ENCODE measurements at places on chromosomes 6 and 20.

DNA sequence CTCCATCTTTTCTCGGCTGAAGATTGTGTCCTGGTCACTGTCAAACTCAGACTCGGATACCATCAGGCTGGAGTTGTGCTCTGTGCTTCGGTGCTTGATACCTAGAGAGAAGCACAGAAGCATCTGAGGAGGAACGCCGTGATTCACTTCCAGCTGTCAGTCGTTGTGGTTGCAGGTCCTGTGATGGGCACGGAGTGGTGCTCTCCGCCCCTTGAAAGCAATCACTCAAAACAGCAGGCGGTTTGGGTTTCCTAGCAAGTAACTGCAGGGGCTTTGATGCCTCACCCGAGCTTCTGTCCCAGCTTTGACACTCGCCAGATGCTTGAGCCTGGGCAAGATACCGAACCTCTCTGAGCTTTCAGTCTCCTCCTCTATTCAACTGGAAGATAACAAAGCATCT, 52.5 kb downstream of the ALDH5A1 start:
- DNase-seq, result peak; percentile 21

GRCh38 chr6:67802771-67803170, 832.3 kb upstream of the ADGRB3 start:
- no peak for DNase-seq

DNA sequence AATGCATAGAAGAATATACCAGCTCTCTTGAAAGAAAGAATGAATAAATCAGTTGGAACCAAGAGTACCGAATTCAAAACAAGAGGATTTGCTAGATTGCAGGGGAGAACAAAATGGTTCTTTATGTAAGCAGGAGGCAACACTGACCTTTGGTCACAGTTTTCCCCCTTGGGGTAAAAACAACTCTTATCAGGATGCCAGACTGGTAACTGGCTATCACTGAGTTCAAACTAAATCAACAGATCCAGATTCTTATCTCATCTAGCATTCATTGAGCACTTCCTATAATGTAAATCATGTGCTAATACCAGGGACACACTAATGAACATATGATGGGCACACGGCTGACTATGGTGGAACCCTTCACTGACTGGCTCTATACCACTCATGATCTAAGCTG, 4.8 kb upstream of the IL17F start:
- no peak for DNase-seq

- no peak for DNase-seq
Observed at GRCh38 chr6:36576578-36576977, 17.6 kb upstream of the SRSF3 start.

DNA sequence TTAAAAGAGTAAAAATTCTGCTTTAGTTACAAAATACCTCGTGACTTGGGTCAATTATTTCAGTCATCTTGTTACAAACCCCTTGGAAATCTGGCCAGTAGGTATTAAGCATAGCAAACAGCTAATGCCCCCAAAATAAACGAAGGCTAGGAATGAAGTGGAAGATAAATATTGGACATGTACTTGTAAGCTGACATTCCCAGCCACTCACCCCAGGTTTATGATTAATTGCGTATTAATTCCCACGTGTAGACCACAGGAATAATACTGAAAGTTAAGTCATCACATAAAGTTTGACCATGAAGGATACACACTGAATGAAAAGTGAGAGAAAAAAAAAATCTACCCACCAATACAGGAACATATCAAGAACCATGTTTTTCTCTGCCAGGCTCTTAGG, 936.5 kb upstream of the ADGRB3 start:
- DNase-seq, result no peak

GRCh38 chr6:105678516-105678915, 275.6 kb upstream of the PREP start:
- no peak for DNase-seq

DNA sequence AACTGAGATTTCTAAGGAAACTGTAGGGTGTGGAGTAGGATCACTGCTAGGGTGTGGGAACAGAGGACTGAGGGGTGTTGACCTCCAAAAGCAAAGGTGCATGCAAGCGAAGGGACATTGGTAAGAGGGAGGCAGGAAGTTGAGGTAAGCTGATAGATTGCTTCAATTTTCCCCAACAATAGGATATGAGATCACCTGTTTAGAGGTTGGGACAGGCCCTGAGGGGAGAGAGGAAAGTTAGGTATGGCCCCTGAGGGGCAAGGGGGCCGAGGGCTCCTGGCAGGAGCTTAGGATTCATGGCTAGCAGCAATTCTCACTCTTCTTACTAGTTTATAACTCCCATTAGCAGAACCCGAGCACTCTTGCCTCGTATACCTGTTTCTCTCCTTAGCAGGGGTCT, 106.8 kb upstream of the RPS6KA2 start:
- no peak for DNase-seq

DNA sequence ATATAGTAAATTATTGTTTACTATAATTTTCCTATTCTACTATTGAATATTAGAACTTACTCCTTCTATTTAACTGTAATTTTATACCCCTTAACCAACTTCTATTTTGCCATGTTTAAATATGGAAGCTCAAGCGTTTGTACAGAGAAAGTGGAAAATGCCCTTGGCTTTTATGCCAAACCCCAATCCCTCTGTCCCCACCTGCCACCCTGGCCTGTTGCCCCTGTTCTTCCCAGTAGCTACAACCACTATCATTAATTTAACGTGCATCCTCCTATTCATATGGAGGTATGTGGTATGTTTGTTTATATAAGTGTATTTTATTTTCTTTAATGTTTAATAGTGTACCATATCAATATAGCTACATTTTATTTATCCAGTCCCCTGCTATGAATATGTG, 58.1 kb downstream of the ASXL1 start:
- DNase-seq, result no peak

GRCh38 chr6:337805-338368, 45.6 kb downstream of the DUSP22 start:
- DNase-seq, result no peak

GRCh38 chr6:111430605-111431376, 52.2 kb downstream of the REV3L start:
- no peak for DNase-seq

DNA sequence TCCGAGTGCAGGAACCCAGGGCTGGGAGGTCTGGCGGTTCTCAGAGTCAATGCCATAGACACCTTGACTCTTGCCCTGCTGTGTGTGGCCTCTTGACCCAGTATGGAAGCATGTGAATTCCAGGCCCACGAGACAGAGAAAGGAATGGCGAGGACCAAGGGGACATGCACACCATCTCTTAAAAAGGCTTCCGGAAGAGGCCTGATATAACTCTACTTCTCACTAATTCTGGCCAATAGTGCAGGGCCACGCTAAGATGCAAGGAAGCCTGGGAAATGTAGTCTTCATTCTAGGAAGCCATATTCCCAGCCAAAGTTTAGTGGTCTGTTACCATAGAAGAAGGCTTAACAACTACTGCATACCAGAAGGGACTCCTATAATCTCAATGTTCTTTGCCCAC, 177.0 kb upstream of the KCNG1 start:
- DNase-seq, result no peak

DNA sequence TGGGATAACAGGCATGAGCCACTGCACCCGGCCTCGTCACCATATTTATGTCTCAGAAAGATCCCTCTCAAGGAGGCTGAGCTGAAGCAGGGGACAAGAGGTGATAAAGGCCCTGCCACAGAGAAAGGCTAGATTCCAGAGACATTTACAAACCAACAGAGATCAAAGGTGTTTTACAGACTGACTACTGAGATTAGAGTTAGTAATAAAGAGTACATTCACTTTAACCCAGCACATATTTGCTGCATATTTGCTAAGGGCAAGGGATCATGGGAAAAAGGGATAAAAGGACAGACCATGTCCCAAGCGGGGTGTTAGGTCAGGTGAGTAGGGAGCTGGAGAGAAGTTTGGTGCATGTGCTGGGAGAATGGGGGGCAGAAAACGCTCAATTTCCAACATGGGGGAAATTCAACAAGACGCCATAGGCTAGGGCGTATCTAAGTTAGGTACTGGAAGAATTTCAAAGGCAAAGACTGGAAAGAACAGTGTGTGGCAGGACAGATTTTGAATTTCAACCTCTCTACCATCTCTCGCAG, 43.8 kb upstream of the SEC63 start:
- DNase-seq, result no peak

GRCh38 chr6:113010196-113010989, 663.3 kb downstream of the RFPL4B start:
- no peak for DNase-seq
